Calu3 (cell line): ENCODE measurements at places on chromosomes 7 and 10.

DNA sequence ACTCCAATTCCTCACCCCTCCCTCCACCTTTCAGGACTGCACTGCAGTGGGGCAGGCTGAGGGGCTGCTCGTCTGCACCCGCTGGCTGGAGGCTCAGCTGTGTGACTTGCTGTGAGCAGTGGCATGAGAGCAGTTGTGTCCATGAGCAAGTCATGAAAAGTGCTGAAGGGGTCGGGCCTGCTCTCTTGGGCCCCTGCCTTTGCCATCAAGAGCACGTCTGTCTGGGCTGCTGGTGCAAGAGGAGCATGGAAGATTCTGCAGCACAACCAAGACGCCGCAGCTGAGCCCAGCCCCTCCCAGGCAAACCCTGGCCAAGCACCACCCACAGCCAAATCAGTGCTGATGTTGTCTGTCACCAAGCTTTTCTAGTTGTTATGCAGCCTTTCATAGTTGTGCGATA is 284.3 kb downstream of the TCERG1L start:
- no peak for DNase-seq

DNA sequence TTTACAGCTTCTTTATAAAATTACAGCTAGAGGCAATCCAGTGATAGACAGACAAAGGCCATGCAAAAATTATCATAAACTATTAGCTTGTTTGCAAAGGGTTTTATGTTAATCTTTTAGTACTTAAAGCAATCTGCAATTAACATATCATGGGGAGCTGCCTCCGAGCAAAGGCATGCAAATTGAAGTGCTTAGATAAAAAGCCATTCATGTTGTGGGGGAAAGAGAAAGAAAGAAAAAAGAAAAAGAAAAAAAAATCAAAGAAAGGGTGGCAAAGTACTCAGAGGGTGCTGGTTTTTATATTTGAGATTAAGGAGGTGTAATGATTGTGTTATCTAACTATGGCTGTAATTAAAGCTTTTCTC is 799.5 kb downstream of the LRMDA start:
- DNase-seq: no peak

GRCh38 chr7:37342688-37343471 is 105.8 kb downstream of the ELMO1 start:
- no peak for DNase-seq

- peak; percentile 26 for DNase-seq
Measured at GRCh38 chr7:17646253-17646956, 293.9 kb downstream of the SNX13 start.

DNA sequence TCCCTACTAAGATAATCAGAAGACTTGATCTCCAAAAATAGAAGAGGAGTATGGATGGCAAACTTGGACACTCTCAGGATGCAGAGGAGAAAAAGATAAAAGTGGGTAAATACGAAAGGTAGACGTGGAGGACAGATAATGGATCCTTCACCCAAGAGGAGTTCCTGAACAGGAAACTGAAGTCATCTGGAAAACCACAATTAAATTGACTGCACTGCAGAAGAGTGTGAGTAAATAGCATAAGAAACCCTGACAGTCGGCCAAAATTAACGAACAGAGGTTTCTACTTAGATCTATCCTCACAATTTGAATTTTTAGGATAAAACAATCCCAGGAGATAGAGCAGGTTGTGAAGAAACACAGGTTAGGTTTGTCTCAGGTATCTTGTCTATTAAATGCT is 70.5 kb downstream of the SDK1 start:
- DNase-seq: no peak

DNA sequence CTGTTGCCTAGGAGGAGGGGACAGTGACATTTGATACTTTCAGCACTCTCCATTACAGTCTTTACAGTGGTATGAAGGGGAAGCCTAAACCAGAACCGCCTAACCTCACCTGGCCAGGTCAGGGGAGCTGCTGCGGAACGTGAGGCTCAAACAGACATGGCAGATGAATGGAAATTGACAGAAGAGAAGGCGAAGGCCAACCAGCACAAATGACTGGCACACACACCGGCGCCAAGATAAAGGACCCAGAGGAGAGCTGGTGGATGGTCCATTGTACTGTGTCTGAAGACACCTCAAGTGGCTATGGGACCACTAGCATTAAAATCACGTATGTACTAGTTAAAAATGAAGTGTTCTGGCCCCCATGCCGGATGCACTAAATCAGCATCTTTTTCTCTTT is 53.0 kb downstream of the JCAD start:
- no peak for DNase-seq

GRCh38 chr7:48525736-48526732 is 354.8 kb downstream of the ABCA13 start:
- DNase-seq: no peak

GRCh38 chr7:129163875-129164544 is 19.5 kb downstream of the TSPAN33 start:
- DNase-seq: no peak

DNA sequence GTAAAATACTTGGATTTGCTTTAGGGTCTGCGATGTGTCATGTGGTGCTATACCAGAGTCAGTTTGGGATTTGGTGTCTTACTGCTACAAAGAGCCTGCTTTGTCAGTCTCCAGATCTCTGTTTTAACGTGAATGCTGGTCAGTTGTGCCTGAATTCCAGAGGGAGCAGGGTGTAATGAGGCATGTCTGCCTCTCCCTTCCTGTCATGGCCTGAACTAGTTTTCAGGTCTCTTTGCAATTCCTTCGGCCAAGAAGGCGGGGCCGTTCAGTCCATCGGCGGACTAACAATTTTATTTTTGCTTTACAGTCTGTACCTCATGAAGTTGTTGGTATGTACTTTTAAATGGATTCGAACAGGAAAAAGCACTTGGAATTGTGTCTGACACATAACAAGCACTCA is 465.1 kb upstream of the ADARB2 start:
- DNase-seq: no peak

DNA sequence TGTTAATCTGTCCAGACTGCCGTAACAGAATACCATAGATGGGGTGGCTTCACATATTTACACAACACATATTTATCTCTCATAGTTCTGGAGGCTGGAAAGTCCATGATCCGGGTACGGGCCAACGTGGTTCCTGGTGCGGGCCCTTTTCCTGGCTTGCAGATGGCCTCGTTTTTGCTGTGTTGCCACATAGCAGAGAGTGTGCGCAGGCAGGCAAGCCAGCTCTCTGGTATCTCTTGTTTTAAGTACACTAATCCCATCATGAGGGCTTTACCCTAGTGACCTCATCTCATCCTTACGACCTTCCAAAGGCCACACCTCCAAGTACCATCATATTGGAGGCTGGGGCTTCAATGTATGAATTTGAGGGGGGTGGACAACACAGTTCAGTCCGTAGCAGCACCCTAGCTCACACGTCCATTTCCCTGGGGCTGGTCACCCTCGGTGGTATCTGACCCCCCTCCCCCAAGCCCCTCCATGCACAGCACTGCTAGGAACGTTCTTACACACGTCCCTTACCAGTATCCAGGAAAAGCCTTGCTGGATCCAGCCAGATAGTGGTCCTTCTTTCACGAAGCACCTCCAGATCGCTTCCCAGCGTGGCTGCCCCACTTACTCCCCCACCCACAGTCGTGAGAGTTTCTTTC is 21.5 kb downstream of the CUX1 start:
- no peak for DNase-seq
